T-helper 22 cell (primary cell): ENCODE measurements at places on chromosomes 3 and 15.

DNA sequence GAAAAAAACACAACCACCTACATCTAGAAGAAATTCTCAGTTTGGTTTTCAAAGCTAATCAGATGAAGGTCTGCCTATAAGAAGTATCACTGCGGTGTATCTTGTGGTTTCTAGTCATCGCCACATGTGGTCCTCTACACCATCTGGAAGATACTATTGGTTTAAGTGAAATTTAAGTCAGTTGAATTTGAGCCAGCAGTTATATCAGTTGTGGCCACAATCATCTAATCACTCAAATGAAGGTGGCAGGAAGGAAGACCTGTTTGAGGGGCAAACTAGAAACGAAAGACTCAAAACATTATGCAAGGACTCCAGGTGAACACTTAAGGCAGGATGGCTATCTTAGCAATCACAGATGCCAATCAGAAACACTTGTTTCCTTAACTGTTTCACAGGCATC is 48.7 kb downstream of the ETV5 start:
- no peak for DNase-seq

GRCh38 chr3:22661121-22661700 is 541.9 kb upstream of the UBE2E2 start:
- DNase-seq, result no peak

DNA sequence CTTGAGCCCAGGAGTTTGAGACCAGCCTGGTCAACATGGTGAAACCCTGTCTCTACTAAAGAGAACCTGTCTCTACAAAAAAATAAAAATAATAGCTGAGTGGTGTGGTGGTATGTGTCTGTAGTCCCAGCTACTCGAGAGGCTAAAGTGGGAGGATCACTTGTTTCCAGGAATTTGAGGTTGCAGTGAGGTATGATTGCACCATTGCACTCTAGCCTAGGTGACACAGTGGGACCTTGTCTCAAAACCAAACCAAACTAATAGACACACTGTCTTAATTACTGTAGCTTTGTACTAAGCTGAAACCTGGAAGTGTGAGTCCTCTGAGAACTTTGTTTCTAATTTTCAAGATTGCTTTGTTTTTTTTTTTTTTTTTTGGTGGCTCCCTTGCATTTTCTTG is 30.4 kb downstream of the MGA start:
- DNase-seq, result no peak

- DNase-seq, result no peak
Measured at GRCh38 chr3:176490357-176490756, 706.9 kb downstream of the TBL1XR1 start.

DNA sequence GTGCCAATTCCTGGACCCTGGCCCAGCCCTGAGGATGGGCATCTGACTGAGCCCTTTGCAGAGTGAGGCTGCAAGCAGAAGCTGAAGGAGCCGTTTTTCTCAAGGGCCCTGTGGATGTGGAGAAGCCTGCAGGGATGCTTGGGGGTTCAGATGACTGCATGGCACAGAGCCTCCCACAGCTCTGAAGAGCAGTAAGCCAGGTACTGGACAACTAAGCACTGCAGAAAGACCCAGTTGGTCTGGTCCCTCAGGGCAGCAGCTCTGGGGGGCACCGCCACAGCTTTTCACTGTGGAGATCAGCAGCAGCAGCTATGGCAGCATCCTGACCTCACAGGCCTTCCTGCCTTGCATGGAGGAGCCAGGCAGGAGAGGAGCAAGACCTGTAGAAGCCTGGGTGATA is 67.6 kb downstream of the CRYGS start:
- no peak for DNase-seq

DNA sequence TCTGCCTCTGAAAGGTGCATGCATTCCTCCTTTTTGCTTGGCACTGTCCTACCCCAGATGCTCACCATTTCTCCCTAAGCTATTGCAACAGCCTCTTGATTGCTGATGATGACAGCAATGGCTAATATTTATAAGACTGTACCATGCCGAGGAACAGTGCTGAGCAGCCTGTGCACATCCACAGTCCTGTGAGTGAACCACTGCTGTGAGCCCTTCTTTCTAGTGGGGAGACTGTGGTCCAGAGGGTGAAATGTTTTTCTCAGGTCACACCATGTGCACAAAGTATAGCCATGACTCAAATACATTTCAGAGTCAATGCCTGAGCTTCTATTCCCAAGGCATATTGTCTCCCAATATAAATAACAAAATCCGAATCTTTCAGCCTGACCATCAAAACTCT is 231.2 kb upstream of the LRTM1 start:
- DNase-seq, result no peak

DNA sequence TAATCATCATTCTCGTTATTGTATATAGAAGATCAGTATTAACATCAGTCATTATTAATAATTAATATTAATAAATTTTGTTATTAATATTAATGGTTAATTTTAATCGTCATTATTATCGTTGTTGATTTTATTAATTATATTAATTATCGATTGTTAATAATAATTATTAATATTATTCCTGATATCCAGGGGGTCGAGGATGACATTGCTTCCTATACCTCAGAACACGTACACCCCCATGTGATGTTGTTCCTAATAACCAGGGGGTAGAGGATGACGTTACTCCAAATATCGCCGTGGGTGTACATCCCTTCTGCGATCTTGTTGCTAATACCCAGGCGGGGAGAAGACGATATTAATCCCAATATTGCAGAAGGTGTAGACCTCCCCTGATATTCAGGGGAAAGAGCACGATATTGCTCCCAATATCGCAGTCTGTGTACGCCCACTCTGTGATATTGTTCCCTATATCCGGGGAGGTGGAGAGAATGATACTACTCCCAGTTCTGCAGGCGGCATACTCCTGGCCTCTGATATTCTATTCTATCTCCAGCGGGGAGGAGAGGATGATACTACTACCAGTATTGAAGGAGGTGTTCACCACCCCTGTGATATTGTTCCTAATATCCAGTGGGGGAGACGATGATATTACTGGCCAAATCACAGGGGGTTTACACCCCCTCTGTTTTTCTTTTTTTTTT is 22.3 kb upstream of the BMF start:
- no peak for DNase-seq

DNA sequence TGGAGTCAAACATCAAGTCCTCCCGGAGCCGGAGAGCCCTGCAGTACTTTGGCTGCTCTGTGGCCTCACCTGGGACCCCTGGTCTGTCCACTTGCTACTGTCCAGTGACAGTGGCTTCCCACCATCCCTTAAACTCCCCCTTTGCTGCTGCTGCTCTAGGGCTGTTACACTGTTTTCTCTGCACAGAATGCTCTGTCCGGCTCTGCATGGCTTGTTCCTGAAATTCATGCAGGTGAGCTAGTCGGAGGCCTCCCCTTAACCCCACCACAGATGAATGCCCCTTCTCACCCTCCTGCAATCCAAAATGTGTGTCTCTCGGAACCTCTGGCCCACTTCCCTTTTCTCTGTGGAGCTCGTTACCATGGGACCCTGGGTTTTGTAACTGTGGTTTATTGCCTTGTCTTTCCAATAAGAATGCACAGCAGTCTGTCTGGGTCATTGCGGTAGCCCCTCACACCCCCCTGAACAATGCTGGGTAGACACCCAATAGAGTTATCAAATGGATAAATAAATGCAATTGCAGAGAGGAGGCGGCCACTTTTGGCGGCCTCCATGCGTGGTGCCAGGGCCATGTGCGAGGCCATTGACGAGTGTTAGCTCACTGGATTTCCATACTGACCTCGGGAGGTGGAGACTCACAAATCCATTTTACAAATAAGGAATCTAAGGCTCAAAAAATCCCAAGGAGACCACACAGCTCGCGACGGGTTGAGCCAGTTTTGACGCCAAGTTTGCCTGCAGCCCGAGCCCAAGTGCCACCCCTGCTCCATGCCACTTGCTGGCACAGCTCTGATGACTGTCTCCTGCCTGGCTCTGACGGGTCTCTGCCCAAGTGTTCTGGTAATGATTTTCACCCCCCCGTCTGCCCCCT is 48.5 kb downstream of the RGMA start:
- DNase-seq, result no peak

- no peak for DNase-seq
Measured at GRCh38 chr3:113736548-113737089, 9.4 kb downstream of the NAA50 start.

GRCh38 chr3:55296030-55296429 is 191.1 kb downstream of the WNT5A start:
- DNase-seq, result no peak

- DNase-seq, result no peak
Measured at GRCh38 chr3:85939074-85939482, 980.3 kb downstream of the CADM2 start.
